ENCODE measurements at places on chromosomes 6 and 20.

GRCh38 chr6:48075181-48075580, 35.8 kb downstream of the PTCHD4 start:
- no peak for DNase-seq

DNA sequence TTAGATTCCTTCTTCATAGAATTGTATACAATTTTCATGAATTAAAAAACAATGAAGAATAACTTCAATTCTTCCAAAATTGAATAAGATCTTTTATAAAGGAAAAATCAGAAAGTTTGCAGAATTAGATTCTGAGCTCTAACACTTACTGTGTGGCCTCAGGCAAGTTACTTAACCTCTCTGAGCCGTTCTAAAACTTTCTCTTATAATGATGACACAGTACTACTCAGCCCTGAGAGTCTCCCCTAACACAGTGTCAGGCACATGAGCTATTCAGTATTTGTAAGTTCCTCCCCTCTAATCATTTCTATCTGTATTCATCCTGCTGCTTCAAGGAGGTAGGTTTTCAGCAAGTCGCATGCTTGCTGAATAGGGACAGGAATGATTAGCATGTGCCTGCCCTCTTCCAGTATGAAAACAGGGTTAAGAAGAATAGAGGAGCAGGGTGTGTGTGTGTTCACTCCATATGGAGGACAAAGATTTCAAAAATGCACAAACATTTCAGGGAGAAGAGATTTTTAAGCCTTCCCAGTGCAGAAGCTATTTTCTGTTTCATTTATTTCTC, 11.4 kb downstream of the ID4 start:
- DNase-seq, result no peak

GRCh38 chr6:168050881-168051586, 28.0 kb downstream of the FRMD1 start:
- DNase-seq, result no peak

GRCh38 chr6:164275773-164276172, 861.3 kb downstream of the QKI start:
- no peak for DNase-seq

GRCh38 chr6:107727096-107727757, 96.9 kb downstream of the SCML4 start:
- DNase-seq, result peak; percentile 23

DNA sequence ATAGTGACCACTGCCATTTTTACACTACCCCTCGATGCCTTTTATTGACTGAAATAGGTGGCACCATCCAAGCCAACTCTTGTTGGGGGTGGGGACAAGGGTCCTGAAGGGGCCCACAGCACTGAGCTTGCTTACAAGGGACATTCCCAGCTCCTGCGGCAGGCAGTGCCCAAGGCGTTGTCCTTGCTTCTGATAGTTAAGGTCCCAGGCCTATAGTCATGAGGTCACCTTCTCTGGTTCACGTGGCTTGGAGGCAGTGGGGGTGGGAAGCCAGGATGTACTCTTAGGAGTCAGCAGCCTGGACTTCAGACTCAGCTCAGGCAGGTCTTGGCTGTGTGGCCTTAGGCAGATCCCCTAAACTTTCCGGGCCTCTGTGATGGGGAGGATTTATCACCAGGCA, 48.6 kb downstream of the TOX2 start:
- DNase-seq, result no peak

DNA sequence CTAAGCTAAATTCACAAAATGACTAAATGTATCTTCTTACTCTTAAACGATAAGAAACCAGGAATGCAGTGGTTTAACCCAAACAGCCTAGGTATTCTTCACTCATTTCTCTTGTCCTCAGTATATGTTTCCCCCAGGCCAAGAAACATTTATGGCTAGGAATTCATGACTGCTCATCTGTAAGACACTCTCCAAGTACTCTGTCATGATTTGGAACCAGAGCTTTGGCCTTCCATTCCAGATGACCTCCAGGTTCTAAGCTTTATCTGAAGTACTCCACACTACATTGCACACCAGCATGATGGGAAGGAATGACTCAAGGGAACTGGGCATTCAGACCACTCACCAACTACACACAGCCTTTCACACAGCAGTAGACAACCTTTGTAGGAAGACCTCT, 29.3 kb downstream of the NT5E start:
- no peak for DNase-seq

Data from activated T-cell treated with anti-CD3 and anti-CD28 coated beads, Interleukin-2, amount 50 U/mL, for 48 hours (primary cell).